ENCODE measurements at places on chromosomes 16 and 17. TPM values are rescaled to one million over a fixed set of nuclear protein-coding genes. Genes with fewer than 3 reads are reported as not detected.
A peak's percentile ranks its signal among the peaks of the same experiment; 100 is the strongest.

The SECTM1 gene
- 6.3 TPM for total RNA-seq

The TOM1L1 gene
- total RNA-seq = 34.6 TPM

The TMEM98 gene
- total RNA-seq = 7.3 TPM

The TEKT3 gene
- not detected for total RNA-seq

- peak; percentile 96 for ATAC-seq
Measured at GRCh38 chr17:54408731-54409130, 491.9 kb upstream of the TOM1L1 start.

DNA sequence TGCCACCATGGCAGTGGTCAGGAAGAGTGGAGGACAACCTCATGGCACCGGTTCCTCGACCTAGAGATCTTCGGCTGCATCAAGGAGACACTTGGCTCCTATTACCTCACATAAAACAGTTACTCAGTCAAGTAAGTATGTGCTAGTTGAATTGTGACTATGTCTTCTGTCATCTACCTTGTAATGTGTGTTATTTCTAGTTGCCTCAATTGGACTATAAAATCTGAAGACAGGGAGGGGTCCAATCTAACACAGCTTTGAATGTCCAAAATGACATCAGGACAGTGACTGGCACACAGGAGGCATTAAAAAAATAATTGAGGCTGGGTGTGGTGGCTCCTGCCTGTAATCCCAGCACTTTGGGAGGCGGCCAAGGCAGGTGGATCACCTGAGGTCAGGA is 17.2 kb downstream of the C16orf86 start:
- ATAC-seq = peak; percentile 84

DNA sequence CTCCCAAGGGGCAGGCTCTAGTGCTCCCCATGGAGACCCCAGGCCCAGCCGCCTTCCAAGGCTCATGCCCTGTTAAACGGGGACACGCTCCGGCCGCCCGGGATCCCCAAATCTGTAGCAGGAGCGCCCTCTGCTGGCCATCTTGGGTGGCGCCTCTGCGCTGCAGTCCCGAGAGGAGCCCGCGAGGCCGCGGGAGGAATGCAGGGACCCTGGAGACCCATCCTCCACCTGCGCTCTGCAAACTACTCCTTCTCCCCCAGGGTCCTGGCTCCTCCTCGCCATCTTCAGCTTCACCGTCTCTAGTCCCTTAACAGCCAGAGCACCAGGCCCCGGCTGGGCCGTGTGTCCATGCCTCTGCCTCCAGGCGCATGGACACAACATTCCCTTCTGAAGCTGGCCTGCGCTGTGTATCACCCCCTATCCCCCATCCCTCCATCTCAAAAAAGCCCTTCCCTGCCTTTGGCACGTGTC is 23.6 kb upstream of the KRT17 start:
- peak; percentile 56 for ATAC-seq

- no peak for ATAC-seq
Measured at GRCh38 chr16:87380881-87381280, 2.7 kb downstream of the FBXO31 start.

- no peak for ATAC-seq
Measured at GRCh38 chr17:76131051-76131691, 9.9 kb downstream of the FOXJ1 start.

DNA sequence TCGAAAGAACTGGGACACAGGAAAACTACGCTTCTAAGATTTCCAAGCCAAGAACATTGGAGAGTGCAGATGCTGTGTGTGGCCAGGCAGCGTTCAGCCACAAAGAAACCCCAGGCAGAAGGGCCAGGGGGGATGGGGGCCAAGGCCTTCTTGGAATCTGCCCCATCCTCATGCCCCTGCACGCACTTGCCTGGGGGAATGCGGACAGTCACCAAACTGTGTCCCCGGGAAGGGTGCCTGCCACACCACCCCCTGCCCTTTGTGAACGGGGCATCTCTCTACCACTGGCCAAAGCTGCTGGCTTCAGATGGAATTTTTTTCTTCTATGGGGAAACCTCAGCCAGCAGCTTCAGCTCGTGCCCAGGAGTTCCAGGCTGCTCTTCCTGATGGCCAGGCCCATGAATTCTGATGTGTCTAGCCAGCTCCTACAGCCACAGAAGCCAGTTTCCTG is 32.0 kb upstream of the DNAH17 start:
- ATAC-seq = no peak

GRCh38 chr17:53032861-53033271 is 789.9 kb upstream of the KIF2B start:
- ATAC-seq = no peak

- ATAC-seq = no peak
Measured at GRCh38 chr17:35175638-35176415, 18.4 kb downstream of the SLC35G3 start.

DNA sequence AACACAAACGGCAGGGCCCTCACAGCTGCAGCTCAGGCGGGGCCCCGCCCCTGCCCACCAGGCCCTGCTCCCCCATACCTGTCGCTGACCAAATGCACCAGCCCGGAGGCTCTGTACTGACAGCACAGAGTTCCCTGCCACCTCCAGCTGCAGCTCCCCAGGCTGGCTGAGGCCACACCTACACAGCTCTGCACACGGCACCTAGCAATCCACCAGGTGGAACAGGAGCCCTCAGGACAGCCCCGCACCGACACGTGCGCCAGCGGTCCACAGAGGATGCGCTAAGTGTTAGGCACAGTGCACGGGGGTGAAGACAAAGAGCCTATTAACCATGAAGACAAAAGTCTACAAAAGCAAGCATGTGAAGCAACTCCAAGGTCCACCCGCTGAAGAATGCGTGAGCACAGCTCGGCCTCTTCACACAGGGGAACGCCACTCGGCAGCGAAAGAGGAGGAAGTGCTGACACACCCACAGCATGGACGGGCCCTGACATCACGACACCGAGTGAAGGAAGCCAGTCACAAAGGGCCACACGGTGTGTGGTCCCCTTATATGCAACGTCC is 5.4 kb downstream of the ZCCHC14 start:
- ATAC-seq = peak; percentile 80

DNA sequence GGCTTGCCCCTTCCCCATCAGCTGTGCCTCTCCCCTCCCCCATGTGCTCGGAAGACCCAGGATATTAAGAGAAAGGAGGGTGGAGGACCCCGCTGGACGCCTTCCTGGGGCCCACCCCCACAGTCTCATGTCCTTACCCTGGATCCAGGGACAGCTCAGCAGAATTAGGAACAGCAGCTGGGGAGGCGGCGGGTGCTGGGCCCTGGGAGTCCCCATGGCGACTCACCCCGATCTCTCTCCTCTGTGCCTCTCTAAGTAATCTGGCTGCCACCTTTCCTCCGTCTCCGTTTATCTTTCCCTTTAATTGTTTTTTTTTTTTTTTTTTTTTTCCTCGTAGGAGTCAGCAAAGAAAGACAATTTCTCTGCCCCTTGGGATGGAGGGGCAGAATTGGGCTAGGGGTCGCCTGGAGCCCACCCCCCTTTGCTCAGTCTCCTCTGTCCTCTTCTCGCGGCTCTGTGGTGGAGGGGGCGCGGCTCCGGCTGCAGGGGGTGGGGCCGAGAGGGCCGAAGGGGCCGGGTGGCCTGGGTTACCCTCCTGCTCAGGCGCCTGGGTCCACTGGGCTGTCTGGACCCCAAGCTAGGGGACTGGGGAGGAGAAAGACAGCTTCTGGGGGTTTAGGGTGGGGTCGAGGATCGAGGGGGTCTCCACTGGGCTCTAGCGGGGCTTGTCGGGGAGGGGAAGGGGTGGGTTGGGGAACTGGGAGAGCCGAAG is 390 bp downstream of the SEZ6L2 start:
- peak; percentile 27 for ATAC-seq

- no peak for ATAC-seq
Measured at GRCh38 chr17:65865715-65866425, 304.4 kb upstream of the AXIN2 start.

GRCh38 chr16:637081-638018 is 1.2 kb upstream of the METTL26 start:
- peak; percentile 84 for ATAC-seq

- peak; percentile 80 for ATAC-seq
Measured at GRCh38 chr17:78568494-78569115, 8.6 kb downstream of the DNAH17 start.

GRCh38 chr17:149897-150584 is 12.7 kb downstream of the SCGB1C2 start:
- ATAC-seq = no peak

- ATAC-seq = no peak
Measured at GRCh38 chr17:81340607-81341515, 45.8 kb upstream of the SLC38A10 start.

DNA sequence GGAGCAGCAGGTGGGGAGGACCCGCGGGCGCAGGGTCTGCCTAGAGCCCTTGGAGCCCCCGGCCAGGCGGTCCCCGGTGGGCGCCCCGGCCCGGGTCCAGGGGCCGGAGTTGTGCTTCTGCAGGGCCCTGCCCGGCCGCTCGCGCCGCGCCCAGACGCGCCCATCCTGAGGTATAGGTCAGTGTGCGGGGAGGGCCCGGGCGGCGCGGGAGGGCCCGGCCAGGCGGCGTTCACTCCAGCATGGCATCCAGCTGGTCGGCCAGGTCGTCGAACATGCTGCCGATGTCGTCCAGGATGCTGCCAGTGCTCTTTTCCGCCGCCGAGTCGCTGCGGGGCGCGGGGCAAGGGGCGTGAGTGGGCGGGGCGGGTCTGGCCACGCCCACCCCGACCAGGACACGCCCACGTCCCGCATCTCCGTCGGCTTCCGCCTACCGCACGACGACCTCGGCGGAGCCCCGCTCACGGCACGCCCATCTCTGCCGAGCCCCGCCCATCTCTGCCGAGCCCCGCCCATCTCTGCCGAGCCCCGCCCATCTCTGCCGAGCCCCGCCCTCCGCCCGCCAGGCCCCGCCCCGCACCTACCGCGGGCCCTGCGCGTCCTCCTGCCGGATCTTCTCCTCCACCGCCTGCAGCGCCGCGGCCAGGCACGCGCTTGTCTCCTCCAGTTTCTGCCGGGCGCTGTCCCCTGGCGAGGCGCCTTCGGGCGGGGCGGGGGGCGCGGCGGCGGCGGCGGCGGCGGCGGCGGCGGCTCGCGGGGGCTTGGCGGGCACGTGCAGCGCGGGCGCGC is 17.9 kb downstream of the CASKIN1 start:
- ATAC-seq = peak; percentile 62

Measured in esophagus mucosa (tissue), 1 donor.